ENCODE measurements at places on chromosomes 4 and X. TPM values are rescaled to one million over a fixed set of nuclear protein-coding genes. Genes with fewer than 3 reads are reported as not detected.

- no peak overlapping the region for H3K4me3 ChIP-seq
- no peaks in the 10 kb centered on the region for H3K27me3 ChIP-seq
- H3K36me3 ChIP-seq = no peaks in the 10 kb centered on the region
- H3K27ac ChIP-seq = no peak overlapping the region
- H3K4me1 ChIP-seq = peaks cover 15% of the 10 kb centered on the region
These were observed 163.5 kb downstream of the PPP3CA start for GRCh38 chr4:101183666-101184373.

The NDST4 gene
- total RNA-seq = not detected

The F9 gene
- not detected for total RNA-seq

The GUCY2F gene
- total RNA-seq = not detected

The SPINK2 gene
- not detected for total RNA-seq

The ARMCX6 gene
- 12.1 TPM for total RNA-seq

The GSX2 gene
- total RNA-seq = not detected

GRCh38 chr4:37757121-37757520 is 69.4 kb upstream of the PGM2 start:
- H3K4me3 ChIP-seq = no peak overlapping the region
- no peak for DNase-seq
- H3K27me3 ChIP-seq = no peaks in the 10 kb centered on the region
- H3K36me3 ChIP-seq = no peaks in the 10 kb centered on the region
- H3K4me1 ChIP-seq = peaks cover 23% of the 10 kb centered on the region

- no peak for DNase-seq
- H3K27me3 ChIP-seq = no peaks in the 10 kb centered on the region
- H3K27ac ChIP-seq = peak overlapping the region; percentile 62
- no peak overlapping the region for H3K4me3 ChIP-seq
- no peaks in the 10 kb centered on the region for H3K36me3 ChIP-seq
These were observed 5.3 kb downstream of the APOO start for GRCh38 chrX:23902419-23902818.

DNA sequence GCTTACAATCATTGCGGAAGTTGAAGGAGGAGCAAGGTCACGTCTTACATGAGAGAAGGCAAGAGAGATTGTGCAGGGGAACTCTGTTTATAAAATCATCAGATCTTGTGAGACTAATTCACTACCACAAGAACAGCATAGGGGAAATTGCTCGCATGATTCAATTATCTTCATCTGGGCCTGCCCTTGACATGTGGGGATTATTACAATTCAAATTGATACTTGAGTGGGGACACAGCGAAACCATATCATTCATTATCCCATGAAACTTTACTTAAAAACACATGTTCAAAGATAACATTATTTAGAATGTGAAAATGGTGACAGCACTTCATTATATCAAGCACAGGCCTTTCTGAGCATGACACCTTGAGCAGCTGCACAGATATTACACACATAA is 1087.8 kb downstream of the C4orf33 start:
- H3K27ac ChIP-seq = no peak overlapping the region
- H3K27me3 ChIP-seq = no peaks in the 10 kb centered on the region
- DNase-seq = no peak

DNA sequence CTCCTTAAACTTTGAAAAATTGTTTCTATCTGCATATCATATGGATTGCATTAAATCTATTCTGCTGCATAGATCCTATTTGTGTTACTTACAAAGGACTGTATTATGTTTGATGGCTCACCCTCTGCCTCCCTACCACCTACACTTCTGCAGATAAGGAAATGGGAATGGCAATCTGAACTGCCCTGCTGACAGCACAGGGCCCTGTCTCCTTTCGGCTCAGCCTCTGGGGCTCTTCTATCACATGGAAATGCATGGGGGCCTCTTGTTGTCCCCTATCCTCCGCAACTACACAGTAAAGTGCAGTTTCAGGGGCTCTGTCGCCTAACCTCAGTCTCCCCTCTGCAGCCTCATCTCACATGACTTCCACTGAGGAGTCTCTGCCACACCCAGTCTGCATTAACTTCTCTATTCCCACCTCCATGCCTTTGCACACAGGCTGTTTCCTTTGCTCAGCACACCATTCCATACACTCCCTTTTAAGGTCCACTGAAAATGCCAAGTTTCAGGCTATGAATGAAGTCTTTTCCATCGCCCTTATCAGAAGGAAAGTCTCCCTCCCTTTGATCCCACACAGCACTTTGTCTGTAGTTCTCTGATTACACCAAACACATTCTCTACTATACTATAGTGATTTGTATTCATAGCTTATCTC is 12.5 kb downstream of the RELL1 start:
- no peak for DNase-seq
- no peak overlapping the region for H3K4me3 ChIP-seq

The ZFP92 gene
- 0.18 TPM for total RNA-seq

DNA sequence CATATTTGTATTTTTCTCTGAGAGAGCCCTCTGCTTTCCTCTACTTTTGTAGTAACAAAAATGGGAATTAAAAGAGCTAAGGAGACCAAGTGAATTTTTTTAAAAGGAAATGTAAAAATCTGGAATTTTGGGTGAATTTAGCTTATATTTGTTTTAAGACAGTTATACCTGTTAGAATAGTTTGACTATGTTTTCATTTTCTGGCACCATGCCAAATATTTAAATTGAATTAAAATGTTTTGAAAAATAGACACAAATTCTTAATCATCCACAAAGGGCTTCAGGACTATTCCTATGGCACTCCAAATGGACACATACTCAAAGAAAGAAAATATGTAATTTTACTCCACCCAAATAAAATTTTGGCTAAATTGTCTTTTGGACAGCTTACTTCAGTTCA is 209.6 kb downstream of the SH3BGRL start:
- H3K27me3 ChIP-seq = no peaks in the 10 kb centered on the region
- H3K27ac ChIP-seq = no peak overlapping the region
- no peaks in the 10 kb centered on the region for H3K36me3 ChIP-seq
- no peak for DNase-seq
- H3K4me1 ChIP-seq = no peaks in the 10 kb centered on the region

The STS gene
- total RNA-seq = 1.5 TPM

GRCh38 chr4:87192145-87192919 is 28.1 kb downstream of the KLHL8 start:
- H3K36me3 ChIP-seq = no peaks in the 10 kb centered on the region
- no peak for DNase-seq
- no peaks in the 10 kb centered on the region for H3K4me1 ChIP-seq

- H3K4me1 ChIP-seq = no peaks in the 10 kb centered on the region
- H3K27me3 ChIP-seq = no peaks in the 10 kb centered on the region
- no peak for DNase-seq
- no peaks in the 10 kb centered on the region for H3K36me3 ChIP-seq
- no peak overlapping the region for H3K27ac ChIP-seq
These were observed 197.0 kb downstream of the ASB9 start for GRCh38 chrX:15072880-15073279.

The TMEM271 gene
- not detected for total RNA-seq

All from esophagus squamous epithelium (tissue), 5 donors.